ENCODE measurements at places on chromosomes 1 and 21. TPM values are rescaled to one million over a fixed set of nuclear protein-coding genes. Genes with fewer than 3 reads are reported as not detected.

IFNLR1 gene
- 2.2 TPM for polyA plus RNA-seq

OR2T35 gene
- not detected for polyA plus RNA-seq

APCS gene
- not detected for polyA plus RNA-seq

TSPEAR gene
- 0.01 TPM for polyA plus RNA-seq

MATN1 gene
- 0.02 TPM for polyA plus RNA-seq

GFI1 gene
- 0.40 TPM for polyA plus RNA-seq

ADAMTS4 gene
- 0.82 TPM for polyA plus RNA-seq

C8A gene
- polyA plus RNA-seq, result not detected

FMO4 gene
- 1.6 TPM for polyA plus RNA-seq

CNIH3 gene
- polyA plus RNA-seq, result 0.99 TPM

SLAMF7 gene
- 2.9 TPM for polyA plus RNA-seq

NES gene
- 2.4 TPM for polyA plus RNA-seq

DTL gene
- 1.6 TPM for polyA plus RNA-seq

ECM1 gene
- polyA plus RNA-seq, result 4,054 TPM

TMEM69 gene
- polyA plus RNA-seq, result 25.1 TPM

LMO4 gene
- polyA plus RNA-seq, result 46.7 TPM

ITGB2 gene
- 7.3 TPM for polyA plus RNA-seq

TBX19 gene
- 1.7 TPM for polyA plus RNA-seq

GATAD2B gene
- 4.4 TPM for polyA plus RNA-seq

SHISAL2A gene
- 0.16 TPM for polyA plus RNA-seq

PGLYRP4 gene
- 3.3 TPM for polyA plus RNA-seq

ACTL8 gene
- polyA plus RNA-seq, result not detected

LGR6 gene
- 6.3 TPM for polyA plus RNA-seq

FCER1A gene
- polyA plus RNA-seq, result 20.8 TPM

TCEA3 gene
- 22.0 TPM for polyA plus RNA-seq

SNX7 gene
- polyA plus RNA-seq, result 14.7 TPM

CATSPERE gene
- 0.39 TPM for polyA plus RNA-seq

FABP3 gene
- 1.8 TPM for polyA plus RNA-seq

CACNA1S gene
- not detected for polyA plus RNA-seq

OLIG2 gene
- not detected for polyA plus RNA-seq
